GM13977 (cell line): ENCODE measurements at places on chromosomes 6 and 20.

DNA sequence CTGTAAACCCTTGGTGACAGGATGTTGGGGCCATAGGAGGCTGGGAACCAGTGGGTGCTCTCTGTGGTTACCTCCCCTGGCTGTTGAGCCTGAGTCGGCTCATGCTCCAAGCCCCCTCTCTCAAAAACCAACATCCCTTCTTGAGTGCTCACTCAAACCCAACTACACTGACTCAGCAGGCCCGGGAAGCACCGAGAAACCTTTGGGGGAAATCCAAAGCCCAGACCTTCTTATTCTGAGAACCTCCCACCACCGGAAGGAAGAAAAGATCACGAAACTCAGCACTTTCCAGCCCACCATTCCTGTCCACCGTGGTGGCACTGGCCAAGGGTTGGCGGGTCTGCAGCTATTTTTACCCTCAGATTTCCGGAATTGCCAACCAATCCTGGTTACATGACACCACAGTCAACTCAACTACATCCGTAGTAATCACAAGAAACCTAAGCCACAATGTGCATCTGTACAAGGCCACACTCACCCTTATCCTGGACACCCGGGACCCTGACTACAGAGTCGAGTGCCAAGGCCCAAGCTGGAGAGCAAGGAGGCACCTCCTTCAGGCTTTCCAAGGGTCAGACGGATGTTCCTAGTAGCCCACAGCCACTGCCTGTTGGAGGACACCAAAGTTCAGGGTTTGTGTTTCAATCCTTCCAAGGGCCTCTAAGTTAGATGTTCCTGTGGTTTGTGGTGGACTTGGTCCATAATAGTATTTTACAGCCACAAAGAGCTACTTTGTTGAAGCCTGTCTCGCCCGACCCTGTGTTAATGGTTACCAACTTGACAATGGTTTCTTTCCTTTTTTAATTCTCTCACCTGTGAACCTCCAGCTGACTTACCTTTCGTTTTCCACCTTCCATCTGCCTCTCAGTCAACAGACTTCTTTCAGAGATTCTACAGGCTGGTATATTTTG, 317.0 kb downstream of the CDC5L start:
- no peak for DNase-seq

DNA sequence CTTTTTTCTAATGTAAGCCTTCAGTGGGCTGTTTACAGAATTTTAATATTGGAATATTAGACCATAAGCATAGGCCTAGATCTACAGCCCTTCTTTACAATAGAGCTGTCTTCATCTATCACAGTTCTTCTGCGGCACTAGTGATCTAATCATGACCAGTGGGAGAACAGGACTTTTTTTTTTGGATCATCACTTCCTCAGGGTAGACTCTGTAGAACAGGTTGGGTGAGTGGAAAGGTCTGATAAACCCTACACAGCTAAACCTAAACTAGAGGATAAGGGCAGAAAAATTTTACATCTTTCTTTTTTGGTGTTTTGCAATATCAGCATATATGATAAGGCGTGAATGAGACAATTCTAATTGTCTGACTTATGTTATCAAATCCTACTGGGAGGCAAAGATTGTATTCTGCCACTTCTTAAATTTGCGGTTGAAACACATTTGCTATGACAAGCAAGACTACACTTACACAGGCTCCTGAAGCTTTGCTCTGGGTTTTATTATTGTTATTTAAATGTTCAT, 52.2 kb downstream of the GOPC start:
- no peak for DNase-seq

DNA sequence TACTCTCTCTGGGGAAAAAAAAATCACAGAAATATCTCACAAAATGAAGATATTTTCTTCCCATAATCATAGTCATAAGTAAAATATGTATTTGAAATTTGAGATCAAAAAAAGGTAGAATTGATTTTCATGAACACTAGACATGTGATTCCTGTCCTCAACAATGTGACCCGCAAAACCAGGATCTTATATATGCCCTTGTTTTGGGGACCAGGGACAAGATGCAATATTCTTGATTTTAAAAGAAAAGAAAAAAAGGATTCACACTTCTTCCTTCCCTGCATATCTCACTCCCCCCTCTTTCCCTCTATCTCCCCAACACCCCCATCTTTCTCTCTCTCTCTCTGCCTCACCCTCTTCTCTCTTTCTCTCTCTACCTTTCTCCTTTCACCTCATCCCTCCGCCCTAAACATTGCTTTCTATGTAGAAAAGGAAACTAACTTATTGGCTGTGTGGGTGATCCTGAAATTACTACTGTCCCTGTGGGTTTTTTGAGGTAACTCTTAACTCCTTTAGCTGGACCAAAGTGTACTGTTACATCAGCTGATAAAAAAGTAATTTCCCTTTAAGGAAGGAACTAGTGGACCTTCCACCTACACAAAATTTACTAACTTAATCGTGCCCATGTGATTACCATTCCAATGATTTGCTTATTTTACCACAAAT, 85.6 kb downstream of the AIG1 start:
- DNase-seq = peak; percentile 11

GRCh38 chr6:13412639-13413465, 74.5 kb downstream of the GFOD1 start:
- no peak for DNase-seq

GRCh38 chr20:32380745-32381144, 22.6 kb downstream of the ASXL1 start:
- DNase-seq = no peak

- DNase-seq = no peak
Observed at GRCh38 chr20:60962367-60963045, 289.6 kb upstream of the CDH4 start.

GRCh38 chr6:137473598-137473997, 20.6 kb downstream of the OLIG3 start:
- no peak for DNase-seq

- no peak for DNase-seq
Observed at GRCh38 chr6:158414851-158415262, 102.6 kb downstream of the TULP4 start.

GRCh38 chr6:105880030-105880492, 206.1 kb upstream of the PRDM1 start:
- DNase-seq = no peak
